Progenitor cell of endocrine pancreas (in vitro differentiated cells): ENCODE measurements at places on chromosomes 5 and 9.

GRCh38 chr5:81247441-81247972 lies 14.4 kb downstream of the CKMT2 start:
- peaks cover 33% of the 10 kb centered on the region for H3K4me1 ChIP-seq
- peaks cover 8% of the 10 kb centered on the region for H3K36me3 ChIP-seq
- no peak overlapping the region for H3K4me3 ChIP-seq
- DNase-seq, result no peak
- H3K27ac ChIP-seq, result peak overlapping the region; percentile 83

DNA sequence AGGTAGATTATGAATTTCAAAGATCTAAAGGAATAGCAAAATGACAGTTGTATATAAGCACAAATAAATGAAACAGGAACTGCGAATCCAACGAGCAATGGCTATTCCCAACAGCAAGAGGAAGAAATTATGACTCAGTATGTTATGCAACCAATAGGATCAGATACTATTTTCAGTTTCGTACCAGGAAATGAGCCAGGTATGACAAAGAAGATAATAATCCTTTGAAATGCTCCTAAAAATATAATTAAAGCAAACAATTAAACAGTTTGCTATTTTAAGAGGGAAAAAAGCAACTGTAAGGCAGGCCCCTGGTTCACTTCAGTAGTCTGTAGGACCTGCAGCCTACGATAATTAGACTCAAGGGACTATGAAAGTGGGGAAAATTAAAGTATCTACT lies 58.9 kb downstream of the AUH start:
- no peak overlapping the region for H3K27ac ChIP-seq
- H3K27me3 ChIP-seq, result no peaks in the 10 kb centered on the region
- no peak overlapping the region for H3K4me3 ChIP-seq
- DNase-seq, result no peak
- H3K4me1 ChIP-seq, result peaks cover 12% of the 10 kb centered on the region
- peaks cover 3% of the 10 kb centered on the region for H3K36me3 ChIP-seq

DNA sequence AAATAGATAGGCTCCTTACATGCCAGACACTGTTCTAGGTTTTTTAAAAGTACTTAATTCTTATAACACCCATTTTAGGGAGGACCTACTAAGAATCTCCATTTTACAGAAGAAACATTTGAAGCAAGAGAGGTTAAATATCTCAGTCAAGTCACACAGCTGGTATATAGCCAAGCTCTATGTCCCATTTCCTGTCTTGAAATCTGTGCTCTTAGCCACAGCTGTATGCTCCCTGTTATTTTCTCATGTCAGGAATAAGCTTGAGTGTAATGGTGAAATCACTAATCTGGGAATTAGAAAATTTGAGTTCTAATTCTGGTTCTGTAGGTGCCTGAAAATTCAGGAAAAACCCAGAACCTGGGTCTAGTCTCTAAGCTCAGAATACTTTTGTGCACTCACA lies 208.7 kb downstream of the BRINP1 start:
- no peaks in the 10 kb centered on the region for H3K36me3 ChIP-seq
- peaks cover 1% of the 10 kb centered on the region for H3K4me1 ChIP-seq
- no peak overlapping the region for H3K27ac ChIP-seq
- no peak for DNase-seq
- H3K27me3 ChIP-seq, result no peaks in the 10 kb centered on the region

GRCh38 chr5:153555420-153556114 lies 65.1 kb downstream of the GRIA1 start:
- H3K4me3 ChIP-seq, result no peak overlapping the region
- H3K4me1 ChIP-seq, result no peaks in the 10 kb centered on the region
- no peaks in the 10 kb centered on the region for H3K36me3 ChIP-seq
- no peak for DNase-seq

DNA sequence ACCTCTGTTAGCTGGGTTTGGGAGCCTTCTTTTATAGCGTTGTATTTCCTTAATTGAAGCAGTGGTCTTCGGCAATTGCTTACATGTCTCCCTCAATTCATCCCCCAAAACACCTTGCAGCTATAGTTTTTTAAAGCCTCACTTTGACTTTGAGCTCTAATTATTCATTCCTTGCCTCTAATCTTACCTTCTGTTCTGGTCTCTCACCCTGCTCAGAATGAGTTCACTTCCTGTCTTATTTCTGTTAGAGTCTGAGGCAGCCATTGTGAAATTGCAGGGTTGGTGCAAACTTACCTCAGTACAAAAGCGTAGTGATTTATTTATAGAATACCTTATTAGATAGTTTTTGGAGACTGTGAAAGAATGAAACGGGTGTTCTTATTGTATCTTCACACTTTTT lies 35.0 kb downstream of the AOPEP start:
- H3K36me3 ChIP-seq, result peaks cover 5% of the 10 kb centered on the region
- no peak for DNase-seq
- H3K27ac ChIP-seq, result no peak overlapping the region
- H3K27me3 ChIP-seq, result no peaks in the 10 kb centered on the region

- DNase-seq, result no peak
- no peak overlapping the region for H3K4me3 ChIP-seq
- peaks cover under 1% of the 10 kb centered on the region for H3K36me3 ChIP-seq
- H3K27me3 ChIP-seq, result no peaks in the 10 kb centered on the region
Measured at GRCh38 chr5:178126556-178126955, 4.3 kb upstream of the RMND5B start.

- H3K36me3 ChIP-seq, result no peaks in the 10 kb centered on the region
- no peak for DNase-seq
- peaks cover 12% of the 10 kb centered on the region for H3K4me1 ChIP-seq
- no peak overlapping the region for H3K4me3 ChIP-seq
- H3K27me3 ChIP-seq, result peaks cover 88% of the 10 kb centered on the region
Measured at GRCh38 chr5:88396000-88396535, 127.4 kb upstream of the TMEM161B start.

DNA sequence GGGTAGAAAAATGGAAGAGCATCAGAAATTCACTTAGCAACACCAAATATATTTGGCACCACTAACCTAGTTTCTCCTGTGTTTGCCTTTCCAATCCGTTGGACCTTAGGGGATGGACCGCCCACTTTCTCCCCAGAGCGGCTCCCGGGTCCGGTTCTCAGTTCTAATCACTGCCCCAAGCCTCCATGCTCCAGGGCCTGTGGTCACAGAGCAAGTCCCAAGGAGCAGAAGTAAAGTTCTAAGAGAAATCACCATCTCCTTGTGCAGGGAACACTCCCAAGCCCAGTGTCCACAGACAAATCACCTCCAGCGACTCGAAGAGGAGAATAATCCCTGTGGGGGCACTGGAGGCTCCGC lies 728 bp upstream of the SLC1A1 start:
- no peak for DNase-seq
- peaks cover 18% of the 10 kb centered on the region for H3K4me1 ChIP-seq
- H3K4me3 ChIP-seq, result peak overlapping the region; percentile 90
- H3K27ac ChIP-seq, result peak overlapping the region; percentile 89
- peaks cover 16% of the 10 kb centered on the region for H3K27me3 ChIP-seq
- no peaks in the 10 kb centered on the region for H3K36me3 ChIP-seq

GRCh38 chr5:56589481-56589860 lies 225.9 kb upstream of the MAP3K1 start:
- no peak overlapping the region for H3K27ac ChIP-seq
- H3K27me3 ChIP-seq, result peaks cover 33% of the 10 kb centered on the region
- DNase-seq, result no peak
- H3K4me1 ChIP-seq, result peaks cover 2% of the 10 kb centered on the region
- H3K4me3 ChIP-seq, result no peak overlapping the region

DNA sequence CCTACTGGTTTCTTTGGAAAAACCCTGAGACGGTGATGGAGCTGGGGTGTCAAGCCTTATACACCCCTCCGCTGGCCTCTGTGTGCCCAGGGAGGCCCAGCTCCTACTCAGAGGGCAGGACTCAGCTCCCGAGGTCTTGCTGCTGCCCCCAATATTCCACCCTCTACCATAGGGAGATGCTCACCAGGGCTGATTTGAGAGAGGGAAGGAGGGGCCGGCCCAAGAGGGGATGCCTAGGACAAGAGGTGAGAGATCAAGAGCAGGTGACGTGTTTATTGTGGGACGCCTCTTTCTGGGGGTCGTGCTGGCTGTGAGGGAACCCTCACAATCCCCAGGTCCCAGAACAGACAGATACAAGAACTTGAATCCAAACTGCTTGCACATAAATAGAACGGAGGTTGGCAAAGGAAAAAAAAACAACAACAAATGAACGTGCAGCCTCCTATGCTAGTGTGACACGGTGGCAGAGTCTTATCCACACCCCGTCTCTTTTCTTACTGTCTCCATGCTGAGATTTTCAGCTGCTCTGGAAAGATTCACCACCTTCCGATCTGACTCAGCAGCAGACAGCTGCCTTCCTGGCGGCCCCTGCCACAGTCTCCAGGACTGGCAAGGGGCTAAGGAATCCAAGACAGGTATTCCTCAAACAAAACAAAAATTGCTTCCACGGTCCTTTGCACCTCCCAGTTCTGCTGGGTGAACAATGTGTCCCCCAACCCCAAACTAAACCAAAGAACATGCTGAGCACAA lies 22.3 kb downstream of the FABP6 start:
- no peak for DNase-seq
- no peaks in the 10 kb centered on the region for H3K4me1 ChIP-seq
- H3K36me3 ChIP-seq, result peaks cover 16% of the 10 kb centered on the region
- no peaks in the 10 kb centered on the region for H3K27me3 ChIP-seq
- peak overlapping the region; percentile 69 for H3K27ac ChIP-seq
